NCI-H345 (cell line): ENCODE measurements at places on chromosomes 12 and 14.

GRCh38 chr14:105073720-105074600, 8.7 kb upstream of the GPR132 start:
- no peak for DNase-seq

GRCh38 chr12:6965026-6965661, 5.3 kb downstream of the PHB2 start:
- peak; percentile 88 for DNase-seq

- DNase-seq, result peak; percentile 80
Measured at GRCh38 chr12:116697716-116698115, 40.2 kb downstream of the SPRING1 start.

DNA sequence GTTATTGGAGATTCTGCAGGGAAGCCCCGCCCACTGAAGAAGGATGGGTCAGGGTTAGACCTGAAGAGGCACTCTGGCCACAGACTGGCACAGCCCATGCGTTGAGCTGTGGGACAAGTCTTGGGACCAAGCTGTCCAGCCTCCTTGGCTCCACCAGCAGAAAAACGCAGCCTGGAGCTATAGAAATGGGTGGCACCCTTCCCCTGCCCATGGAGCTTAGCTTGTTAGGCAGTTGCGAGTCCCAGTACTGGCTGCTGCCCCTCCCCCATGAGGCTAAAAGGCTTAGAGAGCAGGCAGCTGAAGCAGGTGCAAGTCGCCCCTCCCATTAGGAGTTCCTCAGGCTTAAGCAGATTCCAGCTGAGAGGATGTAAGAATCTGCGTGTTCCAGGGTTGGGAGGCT, 1124.0 kb upstream of the TMEM132C start:
- no peak for DNase-seq

GRCh38 chr12:95838125-95838524, 20.6 kb upstream of the SNRPF start:
- DNase-seq, result no peak

GRCh38 chr12:57434517-57435223, at the start of gene INHBC:
Gene INHBC, plus strand, starts transcription at chr12:57434784. Its CDS starts 103 bp downstream, at chr12:57434887.
- no peak for DNase-seq

DNA sequence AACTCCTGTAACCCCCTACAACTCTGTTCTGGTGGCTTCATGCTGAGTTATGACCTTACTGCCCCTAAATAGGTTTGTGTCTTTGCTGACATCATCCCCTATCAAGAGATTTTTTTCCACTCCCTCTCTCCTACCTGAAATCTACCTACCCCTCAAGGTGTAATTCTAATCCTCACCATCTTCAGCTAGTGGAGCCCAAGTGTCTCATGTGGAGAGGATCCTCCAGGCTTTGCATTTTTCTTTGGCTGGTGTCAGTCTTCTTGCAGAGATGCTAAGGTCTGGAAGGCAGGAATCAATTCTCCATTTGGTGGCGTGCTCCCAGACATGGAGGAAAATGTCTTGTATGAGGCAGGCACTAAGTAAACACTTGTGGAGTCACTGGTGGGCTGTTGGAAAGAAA, 74.8 kb upstream of the PRMT8 start:
- DNase-seq, result no peak

DNA sequence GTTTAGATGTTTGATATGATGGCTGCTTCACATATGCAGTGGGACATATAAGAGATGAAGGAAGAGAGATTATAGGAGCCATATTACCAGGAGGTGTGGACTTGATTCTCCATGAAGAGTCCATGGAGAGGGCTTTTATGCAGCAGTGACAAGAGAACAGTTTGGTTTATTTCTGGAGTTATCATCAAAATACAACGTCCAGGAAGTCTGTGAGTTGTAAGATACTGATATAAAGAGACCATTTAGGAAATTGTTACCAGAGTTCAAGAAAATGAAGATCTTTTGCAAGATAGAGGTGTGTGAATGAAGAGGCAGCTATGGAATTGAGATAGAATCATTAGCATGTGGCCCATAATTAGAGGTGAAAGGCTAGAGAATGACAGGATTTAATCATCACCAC, 431.7 kb downstream of the NPAS3 start:
- DNase-seq, result no peak

- DNase-seq, result no peak
Measured at GRCh38 chr12:5773550-5773949, 171.5 kb downstream of the ANO2 start.

DNA sequence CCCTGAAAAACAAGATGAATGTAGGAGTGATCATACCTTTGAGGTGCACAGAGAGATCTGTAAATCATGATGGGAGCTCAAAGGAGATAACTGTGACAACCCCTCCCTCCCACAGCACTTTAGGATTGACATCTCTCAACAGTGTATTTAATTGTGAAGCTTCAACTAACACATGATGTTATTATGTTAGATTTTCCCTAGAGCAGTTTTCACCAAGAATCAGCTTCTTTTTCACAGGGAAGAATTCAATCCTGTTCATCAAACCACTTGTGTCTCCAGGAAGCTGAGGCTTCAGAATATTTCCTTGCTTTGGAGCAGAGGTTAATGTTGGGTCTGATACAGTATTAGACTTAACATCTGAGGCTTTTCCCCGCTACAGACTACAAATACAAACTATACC, 11.8 kb downstream of the RPS6KA5 start:
- no peak for DNase-seq

DNA sequence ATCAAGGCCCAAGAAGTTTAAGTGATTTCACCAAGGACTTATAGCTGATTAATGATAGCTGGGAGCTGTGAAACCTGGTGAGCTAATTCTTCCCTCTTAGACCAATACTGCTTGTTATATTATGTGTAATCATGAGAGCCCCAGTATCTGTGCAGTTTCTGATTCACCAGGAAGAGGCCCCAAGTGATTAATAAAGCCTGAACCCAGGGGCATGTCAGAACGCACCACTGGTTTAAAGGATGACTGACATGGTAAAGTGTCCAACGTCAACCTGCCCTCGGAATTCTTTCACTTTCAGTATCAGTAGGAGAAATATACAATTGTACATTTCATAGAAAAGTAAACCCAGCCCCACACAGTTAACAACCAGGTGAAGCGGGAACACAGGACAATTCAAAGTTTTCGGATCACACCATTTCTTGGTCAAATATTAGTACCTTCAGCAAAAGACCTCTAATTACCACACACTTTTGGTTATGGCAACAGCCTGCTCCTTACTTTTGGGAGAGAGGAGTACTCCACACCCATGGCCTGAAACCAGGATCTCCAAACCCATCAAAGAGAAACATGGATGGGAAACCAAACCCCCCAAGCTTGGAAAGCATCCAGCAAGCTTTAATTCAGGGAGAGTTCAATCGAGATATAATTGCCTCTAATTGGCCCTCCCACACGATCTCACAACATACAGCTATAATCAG, 28.5 kb downstream of the TMCC3 start:
- DNase-seq, result no peak

- DNase-seq, result peak; percentile 84
Measured at GRCh38 chr14:55102141-55102621, 26.9 kb upstream of the LGALS3 start.

DNA sequence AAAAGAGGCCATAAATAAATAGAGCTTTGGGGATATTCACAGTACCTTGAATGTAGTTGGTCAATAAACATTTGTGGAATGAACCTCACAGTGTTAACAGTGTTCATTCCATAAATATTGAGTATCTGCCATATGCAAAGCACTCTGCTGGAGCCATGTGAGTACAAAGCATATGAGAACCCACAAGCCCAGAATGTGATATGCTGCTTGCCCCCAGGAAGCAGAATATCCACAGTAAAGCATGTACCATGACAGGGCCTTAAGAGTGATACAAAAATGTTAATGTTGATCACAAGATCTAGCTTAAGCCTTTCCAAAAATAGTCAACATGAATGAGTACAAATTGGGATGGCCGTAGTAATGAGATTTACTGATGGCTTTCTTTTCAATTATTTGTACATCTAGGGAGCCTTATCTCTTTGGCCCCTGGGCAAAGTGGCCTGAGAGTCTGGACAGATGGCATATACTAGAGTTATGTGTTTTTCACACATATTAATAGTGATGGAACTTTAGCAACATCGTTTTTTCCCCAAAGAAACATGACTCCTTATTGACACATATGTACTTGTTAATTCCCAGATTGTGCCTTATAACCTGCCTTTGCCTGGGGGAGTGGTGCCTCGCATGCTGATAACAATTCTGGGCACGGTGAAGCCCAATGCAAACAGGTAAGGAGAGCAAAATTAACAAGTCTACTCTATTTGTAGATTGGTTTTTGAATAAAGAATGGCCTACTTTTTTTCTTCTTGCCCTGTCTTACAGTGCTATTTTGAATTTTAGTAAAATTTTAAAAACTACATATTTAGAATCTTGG, 10.9 kb downstream of the LGALS3 start:
- DNase-seq, result no peak

- no peak for DNase-seq
Measured at GRCh38 chr12:91574391-91574790, 391.8 kb upstream of the DCN start.

GRCh38 chr12:5012337-5012736, 31.3 kb upstream of the KCNA5 start:
- no peak for DNase-seq

DNA sequence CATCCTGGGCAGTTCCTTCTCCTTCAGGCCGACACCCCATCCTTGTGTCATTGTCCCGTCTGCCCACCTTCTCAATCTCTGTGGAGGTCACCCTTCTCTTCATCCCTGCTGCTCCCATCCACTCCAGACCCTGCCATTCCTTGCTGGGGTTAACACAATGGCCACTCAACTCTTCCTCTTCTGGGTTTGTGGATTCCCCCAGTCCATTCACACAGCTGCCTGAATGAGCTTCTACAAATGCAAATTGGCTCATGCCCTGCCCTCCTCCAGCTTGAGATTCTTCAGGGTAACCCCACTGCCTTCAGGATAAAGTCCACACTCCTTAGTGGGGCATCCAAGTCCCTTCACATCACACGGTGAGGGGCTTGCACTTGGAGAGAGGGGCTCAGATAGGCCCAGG, 17.2 kb upstream of the PRMT8 start:
- no peak for DNase-seq

GRCh38 chr14:72512281-72512680, 381.6 kb downstream of the DPF3 start:
- DNase-seq, result no peak

DNA sequence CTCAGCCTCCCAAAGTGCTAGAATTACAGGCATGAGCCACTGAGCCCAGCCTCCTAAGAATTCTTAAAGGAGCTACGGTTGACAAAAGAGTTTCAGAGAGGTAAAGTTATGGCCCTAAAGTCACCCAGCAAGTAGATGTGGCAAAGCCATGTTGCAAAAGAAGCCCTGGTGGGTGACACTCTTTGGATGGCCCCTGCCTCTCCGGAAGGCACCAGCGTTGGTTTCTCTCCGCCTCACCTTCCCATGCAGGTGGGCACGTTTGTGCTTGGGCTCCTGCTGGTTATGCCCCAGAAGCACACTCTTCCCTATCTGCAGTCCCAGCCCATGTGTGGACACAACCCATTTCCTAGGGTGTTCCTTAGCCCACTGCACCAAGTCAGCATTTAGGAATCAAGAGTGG, 9.5 kb upstream of the SERPINA3 start:
- DNase-seq, result no peak

DNA sequence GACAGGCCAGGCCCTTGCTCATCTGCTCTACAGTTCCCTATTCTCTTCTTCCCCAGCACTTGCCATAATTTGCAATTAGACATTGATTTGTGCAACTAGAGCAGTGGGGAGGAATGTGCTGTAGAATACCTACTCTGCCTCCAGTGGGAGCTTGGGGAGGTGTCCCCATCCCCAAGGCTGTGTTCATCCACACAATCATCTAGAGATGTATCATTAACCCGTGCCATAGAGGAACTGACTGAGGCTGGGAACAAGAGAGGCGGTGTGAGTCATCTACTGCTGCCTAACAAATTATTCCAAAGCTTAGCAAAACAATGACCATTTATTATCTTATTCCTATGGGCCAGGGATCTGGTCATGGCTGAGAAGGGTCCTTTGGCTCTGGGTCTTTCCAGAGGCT, 5.1 kb upstream of the OTUB2 start:
- no peak for DNase-seq

GRCh38 chr12:97211416-97211930, 251.1 kb upstream of the RMST start:
- DNase-seq, result no peak

DNA sequence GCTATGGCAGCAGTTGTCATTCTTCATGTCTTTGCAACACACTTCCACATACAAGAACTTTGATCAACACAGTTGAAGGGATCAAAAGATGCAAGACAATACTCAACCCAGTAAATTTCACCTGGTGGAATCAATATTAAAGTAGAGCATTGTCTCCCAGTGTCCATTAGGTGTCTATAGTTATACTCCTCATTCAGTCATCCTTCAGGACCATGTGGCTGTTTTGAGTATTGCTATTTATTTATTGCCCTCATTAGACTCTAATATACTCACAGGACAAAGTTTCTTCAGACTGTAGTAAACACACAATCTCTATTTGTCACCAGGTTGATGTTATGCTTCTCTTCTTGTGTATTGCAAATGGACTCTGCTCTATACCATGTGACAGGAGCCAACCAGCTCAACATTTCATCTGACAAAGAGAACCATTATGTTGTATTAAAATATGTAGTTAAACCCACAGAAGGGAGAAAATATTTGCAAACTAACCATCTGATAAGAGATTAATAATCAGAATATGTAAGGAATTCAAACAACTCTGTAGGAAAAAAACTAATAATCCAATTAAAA, 146.6 kb downstream of the TGFB3 start:
- DNase-seq, result no peak
